ENCODE measurements at places on chromosomes 1 and 21.

DNA sequence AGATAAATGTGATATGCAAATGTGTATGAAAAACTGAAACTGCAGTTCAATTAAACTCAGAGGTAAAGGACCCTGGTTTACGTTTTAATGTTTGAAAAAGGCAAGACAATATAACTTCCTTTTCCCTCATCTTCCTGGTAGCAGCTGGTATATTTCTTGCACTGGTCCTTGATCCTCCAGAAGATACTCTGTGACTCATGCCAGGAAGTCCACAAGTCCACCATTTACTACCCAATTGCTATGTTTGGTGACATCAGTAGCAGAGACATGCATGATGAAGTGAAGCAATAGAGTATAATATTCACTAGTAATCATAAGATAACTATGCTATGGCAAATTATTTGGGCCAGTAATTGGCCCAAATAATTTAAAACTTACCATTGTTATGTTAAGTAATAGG is 774.5 kb upstream of the NEGR1 start:
- DNase-seq, result no peak

- no peak for DNase-seq
These were observed 3.3 kb upstream of the LPAR3 start for GRCh38 chr1:84896279-84896678.

DNA sequence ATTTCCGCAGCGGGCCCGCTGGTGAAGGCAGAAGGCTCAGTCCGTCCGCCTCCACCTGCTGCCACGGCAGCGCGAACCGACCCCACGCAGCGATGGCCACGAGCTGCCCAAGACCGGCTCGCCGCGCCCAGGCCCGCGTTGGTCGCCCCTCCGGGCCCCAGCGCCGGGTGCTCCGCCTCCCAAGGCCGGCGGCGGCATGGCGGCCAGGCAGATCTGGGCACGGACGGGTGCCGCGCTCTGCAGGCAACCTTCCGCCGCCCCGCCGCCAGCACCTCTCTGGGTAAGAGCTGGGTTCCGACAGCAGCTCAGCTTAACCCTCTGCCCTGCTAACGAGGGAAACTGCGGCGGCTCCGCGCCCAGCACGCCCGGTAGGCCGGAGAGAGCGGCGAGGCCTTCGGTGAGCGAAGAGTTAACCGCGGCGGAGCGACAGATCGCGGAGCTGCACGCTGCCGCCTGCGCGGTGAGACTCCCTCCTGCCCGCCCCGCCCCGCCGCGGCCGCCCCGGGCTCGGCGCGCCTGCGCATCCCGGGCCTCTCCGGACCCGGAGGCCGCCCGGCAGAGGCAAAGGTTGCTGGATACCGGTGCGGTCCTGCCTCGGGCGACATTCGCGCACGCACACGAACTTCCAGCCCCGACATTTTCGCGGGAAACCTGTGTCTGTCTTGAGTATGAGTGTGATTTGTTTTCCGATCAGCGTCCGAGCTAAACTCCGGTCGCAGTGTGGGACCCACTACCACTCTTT is at the start of gene C1orf53:
Gene C1orf53, plus strand, starts transcription at position 177 of the 742 bp plus-strand sequence. Its CDS starts 20 bp downstream, at position 197.
- peak; percentile 63 for DNase-seq

DNA sequence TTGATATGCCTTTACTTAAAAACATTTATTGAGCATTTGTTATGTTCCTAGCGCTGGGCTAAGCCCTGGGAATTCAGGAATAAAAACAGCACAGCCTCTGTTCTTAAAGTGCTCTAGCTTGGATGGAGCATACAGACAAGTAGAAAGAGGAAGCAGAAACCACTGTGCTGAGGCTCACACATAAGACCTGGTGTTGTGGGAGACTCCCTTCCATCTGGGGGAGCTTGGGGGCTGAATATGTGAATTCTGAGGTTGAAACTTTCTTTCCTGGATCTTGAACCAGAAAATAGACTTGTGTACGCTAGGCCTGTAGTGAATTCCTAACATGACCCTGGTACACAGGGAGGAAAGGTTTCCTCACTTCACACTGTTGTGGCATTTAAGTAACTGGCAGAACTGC is 209.9 kb downstream of the ZNF326 start:
- no peak for DNase-seq

All from AG09309 (cell line).